ENCODE measurements at places on chromosomes 16 and 17.

DNA sequence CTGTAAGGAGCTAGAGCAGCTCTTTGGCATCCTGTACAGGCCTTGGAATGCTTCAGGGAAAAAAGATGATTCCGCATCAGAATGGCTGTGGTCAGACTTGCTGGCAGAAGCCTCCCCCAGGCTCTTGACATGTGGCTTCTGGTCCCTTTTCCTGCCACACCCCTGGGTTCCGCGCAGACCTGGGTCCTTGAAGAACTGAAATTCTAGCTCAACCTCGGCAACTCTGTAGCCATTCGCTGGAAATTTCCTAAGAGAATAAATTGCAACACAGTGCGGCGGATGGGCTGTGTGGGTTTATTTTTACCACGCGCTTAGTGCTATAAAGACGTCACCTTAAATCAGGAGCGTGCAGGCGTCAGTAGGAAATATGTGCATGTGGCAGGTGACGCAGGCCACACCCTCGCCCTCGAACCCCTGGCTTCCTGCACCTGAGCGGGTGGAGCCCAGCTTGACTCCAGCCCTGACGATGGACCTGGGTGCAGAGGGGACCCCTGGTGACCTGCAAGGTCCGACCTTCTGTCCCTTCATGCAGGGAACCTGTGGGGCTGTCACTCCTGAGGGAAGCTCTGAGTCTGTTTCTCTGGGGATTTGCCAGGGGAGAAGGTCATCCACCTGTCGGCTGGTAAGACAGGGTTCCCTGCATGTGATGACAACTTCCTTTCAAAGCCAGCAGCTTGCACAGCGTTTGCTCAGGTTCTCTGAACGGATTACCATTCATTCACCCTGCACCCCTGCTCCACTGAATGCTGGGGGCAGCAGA, 46.3 kb downstream of the METRNL start:
- no peaks in the 10 kb centered on the region for H3K4me1 ChIP-seq
- no peaks in the 10 kb centered on the region for H3K36me3 ChIP-seq
- H3K27me3 ChIP-seq = no peaks in the 10 kb centered on the region
- DNase-seq = peak; percentile 81

GRCh38 chr17:77383613-77384608, 243.1 kb downstream of the SEC14L1 start:
- no peaks in the 10 kb centered on the region for H3K36me3 ChIP-seq
- peak overlapping the region; percentile 59 for H3K27ac ChIP-seq
- no peaks in the 10 kb centered on the region for H3K27me3 ChIP-seq
- peaks cover 71% of the 10 kb centered on the region for H3K4me1 ChIP-seq
- no peak overlapping the region for H3K4me3 ChIP-seq

- H3K4me3 ChIP-seq = no peak overlapping the region
- H3K27me3 ChIP-seq = no peaks in the 10 kb centered on the region
- H3K27ac ChIP-seq = peak overlapping the region; percentile 41
- H3K4me1 ChIP-seq = peaks cover 7% of the 10 kb centered on the region
- peaks cover 34% of the 10 kb centered on the region for H3K36me3 ChIP-seq
Observed at GRCh38 chr17:56909742-56910508, 3.9 kb downstream of the TRIM25 start.

GRCh38 chr16:80940069-80940856, 66.4 kb downstream of the CMC2 start:
- H3K27me3 ChIP-seq = no peaks in the 10 kb centered on the region
- no peaks in the 10 kb centered on the region for H3K36me3 ChIP-seq
- no peak overlapping the region for H3K27ac ChIP-seq
- no peak overlapping the region for H3K4me3 ChIP-seq
- peaks cover 5% of the 10 kb centered on the region for H3K4me1 ChIP-seq

GRCh38 chr16:57213462-57213861, 27.3 kb downstream of the RSPRY1 start:
- no peaks in the 10 kb centered on the region for H3K4me1 ChIP-seq
- H3K4me3 ChIP-seq = no peak overlapping the region
- peaks cover 85% of the 10 kb centered on the region for H3K36me3 ChIP-seq
- H3K27ac ChIP-seq = no peak overlapping the region
- DNase-seq = no peak
- H3K27me3 ChIP-seq = no peaks in the 10 kb centered on the region

DNA sequence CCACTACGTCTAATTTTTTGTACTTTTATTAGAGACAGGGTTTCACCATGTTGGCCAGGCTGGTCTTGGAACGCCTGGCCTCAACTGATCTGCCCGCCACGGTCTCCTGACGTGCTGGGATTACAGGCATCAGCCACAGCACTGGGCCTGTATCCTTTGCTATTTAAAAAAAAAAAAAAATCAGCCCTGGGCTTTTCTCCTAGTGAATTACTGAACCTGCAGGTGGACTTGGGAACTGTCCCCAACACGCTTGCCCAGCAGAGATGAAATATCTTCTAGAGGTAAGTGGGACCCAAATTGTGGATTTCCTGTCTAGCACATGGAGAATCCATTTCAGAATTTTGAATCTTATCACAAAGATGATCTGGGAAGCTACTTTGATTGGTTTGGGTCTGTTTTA, 14.8 kb downstream of the CNOT1 start:
- no peak overlapping the region for H3K27ac ChIP-seq
- no peak overlapping the region for H3K4me3 ChIP-seq
- DNase-seq = no peak
- no peaks in the 10 kb centered on the region for H3K4me1 ChIP-seq

- no peaks in the 10 kb centered on the region for H3K36me3 ChIP-seq
- H3K4me1 ChIP-seq = peaks cover 12% of the 10 kb centered on the region
- DNase-seq = no peak
- no peaks in the 10 kb centered on the region for H3K27me3 ChIP-seq
- H3K27ac ChIP-seq = peak overlapping the region; percentile 88
Observed at GRCh38 chr17:35586569-35587073, 501 bp upstream of the AP2B1 start.

- H3K4me3 ChIP-seq = no peak overlapping the region
- no peaks in the 10 kb centered on the region for H3K27me3 ChIP-seq
- no peaks in the 10 kb centered on the region for H3K36me3 ChIP-seq
- H3K27ac ChIP-seq = no peak overlapping the region
- DNase-seq = no peak
- no peaks in the 10 kb centered on the region for H3K4me1 ChIP-seq
Observed at GRCh38 chr17:56629531-56630075, 36.1 kb downstream of the NOG start.

- DNase-seq = no peak
- H3K27ac ChIP-seq = no peak overlapping the region
- no peaks in the 10 kb centered on the region for H3K27me3 ChIP-seq
Observed at GRCh38 chr17:55144518-55144917, 120.2 kb upstream of the HLF start.

Measured in ascending aorta (tissue), 2 donors.